GM23248 (cell line): ENCODE measurements at places on chromosomes 2 and 18. TPM values are rescaled to one million over a fixed set of nuclear protein-coding genes. Genes with fewer than 3 reads are reported as not detected.

GRCh38 chr2:40227210-40227609 is 224.7 kb downstream of the SLC8A1 start:
- no peak for DNase-seq
- H3K4me3 ChIP-seq: no peak overlapping the region
- H3K27ac ChIP-seq: no peak overlapping the region
- no peaks in the 10 kb centered on the region for H3K27me3 ChIP-seq

The SERPINB2 gene
- 6.1 and 13.0 TPM in 2 replicates for total RNA-seq

DNA sequence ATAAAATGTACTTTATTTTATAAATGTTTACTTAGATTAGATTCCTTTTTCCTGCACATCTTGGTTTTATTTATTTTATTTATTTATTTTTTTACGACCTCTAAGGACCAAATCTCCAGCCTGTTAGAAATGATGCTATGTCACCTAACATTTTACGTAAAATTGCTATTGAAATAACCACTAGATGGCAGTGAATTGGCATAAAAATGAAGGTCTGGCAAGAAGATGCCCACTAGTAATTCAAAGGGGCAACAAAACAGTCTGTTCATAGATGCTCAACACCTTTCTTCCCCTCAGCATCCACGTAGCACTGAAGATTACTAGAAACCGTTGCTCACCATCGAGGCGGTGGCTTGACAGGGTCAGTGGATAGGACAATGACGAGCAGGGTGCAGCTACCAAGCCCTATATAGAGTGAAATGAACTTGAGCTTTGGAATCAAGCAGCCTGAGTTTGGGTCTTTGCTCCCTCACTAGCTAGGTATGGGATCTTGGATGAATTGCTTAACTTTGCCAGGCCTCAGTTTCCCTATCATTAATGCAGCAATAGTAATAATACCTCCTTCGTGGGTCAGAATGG is 128.7 kb upstream of the L3MBTL4 start:
- no peaks in the 10 kb centered on the region for H3K36me3 ChIP-seq
- H3K4me1 ChIP-seq: no peaks in the 10 kb centered on the region
- no peak overlapping the region for H3K4me3 ChIP-seq
- H3K27ac ChIP-seq: no peak overlapping the region

DNA sequence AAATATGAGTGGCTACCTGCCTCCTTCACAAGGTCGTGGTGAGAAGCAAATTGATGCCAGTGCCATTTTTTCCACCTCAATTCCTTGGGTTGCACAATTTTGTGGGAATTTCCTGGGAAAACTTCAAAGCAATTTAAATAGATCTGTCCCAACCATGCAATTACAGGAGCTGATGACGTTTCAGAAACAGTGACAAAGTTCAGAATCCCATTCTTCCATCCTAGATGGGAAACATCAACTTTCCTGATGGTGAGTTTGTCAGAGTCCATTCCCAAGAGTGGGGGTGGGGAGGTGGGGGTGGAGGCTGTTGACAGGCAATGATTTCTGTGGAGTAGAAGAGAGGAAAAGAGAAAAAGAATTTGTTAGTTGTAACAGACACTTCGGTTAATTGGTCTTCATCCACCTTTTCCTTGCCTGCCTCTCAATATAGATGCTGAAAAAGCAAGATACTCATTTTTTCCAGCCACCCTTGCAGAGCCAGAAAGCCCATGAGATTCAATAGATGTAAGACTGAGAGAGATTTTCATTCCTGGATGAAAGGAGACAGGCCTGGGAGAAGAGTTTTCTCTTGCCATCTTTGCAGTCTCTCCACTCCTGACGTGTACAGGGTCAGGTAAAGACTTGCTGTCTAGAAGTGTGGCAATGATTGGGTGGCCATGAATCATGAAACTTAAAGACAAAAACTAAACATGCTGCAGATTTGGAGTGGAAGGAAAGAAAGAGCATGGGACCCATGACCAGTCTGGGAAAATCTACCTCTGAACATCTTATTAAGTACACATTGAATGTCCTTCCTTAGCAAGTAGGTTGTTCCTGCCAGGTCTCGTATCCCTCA is 47.3 kb downstream of the SOCS6 start:
- no peak overlapping the region for H3K4me3 ChIP-seq
- H3K27me3 ChIP-seq: no peaks in the 10 kb centered on the region
- peak overlapping the region; percentile 94 for H3K27ac ChIP-seq
- H3K36me3 ChIP-seq: peaks cover 40% of the 10 kb centered on the region
- DNase-seq: peak; percentile 32
- peaks cover 49% of the 10 kb centered on the region for H3K4me1 ChIP-seq

The CYP27C1 gene
- total RNA-seq: 0.13 and 0.65 TPM in 2 replicates

GRCh38 chr18:6207116-6207515 is 207.6 kb downstream of the L3MBTL4 start:
- no peaks in the 10 kb centered on the region for H3K27me3 ChIP-seq
- no peaks in the 10 kb centered on the region for H3K36me3 ChIP-seq
- H3K4me3 ChIP-seq: no peak overlapping the region
- H3K4me1 ChIP-seq: peaks cover 8% of the 10 kb centered on the region; the same call in 1 of the 2 replicates
- H3K27ac ChIP-seq: no peak overlapping the region

DNA sequence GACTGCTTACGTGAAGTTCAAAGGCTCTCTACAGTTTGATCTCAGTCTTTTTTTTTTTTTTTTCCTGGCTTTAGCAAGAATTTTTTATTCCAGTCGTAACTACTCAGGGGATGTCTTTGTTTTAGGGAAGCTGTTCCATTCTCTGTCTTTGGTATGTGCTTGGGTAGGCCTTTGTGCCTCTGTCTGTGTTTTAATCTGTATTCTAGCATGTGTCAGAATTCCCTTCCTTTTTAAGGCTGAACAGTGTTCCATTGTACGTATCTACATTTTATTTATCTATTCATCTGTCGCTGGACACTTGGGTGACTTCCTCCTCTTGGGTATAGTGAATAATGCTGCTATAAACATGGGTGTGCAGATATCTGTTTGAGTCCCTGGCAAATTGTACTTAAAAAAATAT is 42.6 kb downstream of the MYO1B start:
- no peak overlapping the region for H3K4me3 ChIP-seq
- H3K36me3 ChIP-seq: peaks cover 22% of the 10 kb centered on the region
- no peak overlapping the region for H3K27ac ChIP-seq
- no peak for DNase-seq
- no peaks in the 10 kb centered on the region for H3K27me3 ChIP-seq

GRCh38 chr2:8115966-8116365 is 565.9 kb upstream of the ID2 start:
- H3K4me1 ChIP-seq: peaks cover 16% of the 10 kb centered on the region
- no peak overlapping the region for H3K4me3 ChIP-seq
- H3K27ac ChIP-seq: no peak overlapping the region
- no peaks in the 10 kb centered on the region for H3K36me3 ChIP-seq

DNA sequence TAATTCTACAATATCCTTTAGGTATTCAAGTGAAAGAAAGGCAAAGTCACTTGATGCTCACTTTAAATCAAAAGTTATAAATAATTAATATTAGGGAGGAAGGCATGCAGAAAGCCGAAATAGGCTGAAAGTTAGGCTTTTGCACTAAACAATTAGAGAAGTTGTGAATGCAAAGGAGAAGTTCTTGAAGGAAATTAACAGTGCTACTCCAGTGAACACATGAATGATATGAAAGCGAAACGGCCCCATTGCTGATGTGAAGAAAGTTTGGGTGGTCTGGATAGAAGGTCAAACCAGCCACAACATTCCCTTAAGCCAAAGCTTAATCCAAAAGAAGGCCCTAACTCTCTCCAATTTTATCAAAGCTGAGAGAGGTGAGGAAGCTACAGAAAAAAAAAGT is 103.1 kb upstream of the CXCR4 start:
- no peaks in the 10 kb centered on the region; the same call in none of the 2 replicates for H3K27me3 ChIP-seq
- no peaks in the 10 kb centered on the region for H3K36me3 ChIP-seq
- no peak for DNase-seq
- H3K27ac ChIP-seq: no peak overlapping the region
- H3K4me1 ChIP-seq: no peaks in the 10 kb centered on the region

DNA sequence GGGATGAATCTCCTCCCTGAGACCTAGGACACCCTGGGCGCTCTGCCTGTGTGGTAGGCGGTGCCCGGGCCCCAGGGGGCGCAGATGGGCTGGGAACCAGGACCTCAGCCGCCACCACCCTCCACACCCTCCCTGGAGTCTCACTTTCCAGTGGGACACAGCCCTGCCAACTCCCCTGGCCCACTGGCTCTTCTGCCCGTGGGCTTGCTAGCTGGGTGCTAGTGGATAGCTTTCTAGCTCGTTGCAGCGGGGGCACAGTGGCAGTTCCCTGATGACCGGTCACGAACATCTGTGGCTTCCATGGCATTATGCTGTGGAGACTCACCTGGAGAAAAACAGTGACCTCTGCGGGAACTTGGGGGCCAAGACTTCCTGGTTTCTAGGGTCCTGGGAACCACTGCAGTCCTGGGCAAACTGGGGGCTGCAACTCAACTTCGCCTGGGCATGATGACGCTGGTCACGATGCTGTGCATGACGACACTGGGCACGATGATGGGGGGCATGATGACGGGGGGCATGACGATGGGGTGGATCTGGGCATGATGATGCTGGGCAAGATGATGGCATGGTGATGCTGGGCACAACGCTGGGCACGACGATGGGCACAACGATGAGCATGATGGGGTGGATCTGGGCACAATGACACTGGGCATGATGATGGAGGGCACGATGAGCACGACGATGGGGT is 31.0 kb upstream of the ALLC start:
- no peak overlapping the region for H3K27ac ChIP-seq
- no peak overlapping the region for H3K4me3 ChIP-seq
- H3K4me1 ChIP-seq: no peaks in the 10 kb centered on the region

The GFPT1 gene
- total RNA-seq: 50.8 and 53.3 TPM in 2 replicates

- DNase-seq: no peak
- H3K4me1 ChIP-seq: no peaks in the 10 kb centered on the region
- no peaks in the 10 kb centered on the region for H3K36me3 ChIP-seq
Observed at GRCh38 chr2:153311432-153311831, 167.1 kb downstream of the RPRM start.

DNA sequence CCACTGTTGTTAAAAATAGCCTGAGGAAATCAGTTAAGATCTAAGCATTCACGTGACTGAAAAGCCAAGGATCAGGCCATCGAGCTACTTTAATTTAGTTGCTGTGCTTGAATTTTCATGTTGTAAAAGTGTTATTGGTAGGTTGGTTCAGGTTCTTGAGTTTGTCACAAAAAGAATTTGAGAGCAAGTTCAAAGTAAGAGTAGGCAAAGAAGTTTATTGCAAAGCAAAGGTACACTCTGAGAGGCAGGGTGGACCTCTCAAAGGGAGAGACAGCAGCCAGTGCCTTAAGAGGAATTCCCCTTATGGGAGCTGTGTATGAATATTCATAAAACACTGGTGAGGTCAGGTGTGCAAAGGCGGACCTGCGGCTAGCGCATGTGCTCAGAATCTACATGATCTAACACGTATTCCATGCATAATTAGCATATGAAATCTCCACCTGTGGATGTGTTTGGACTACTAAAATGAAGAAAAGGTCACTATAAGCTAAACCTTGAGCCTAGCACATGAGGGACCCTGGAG is 236.5 kb downstream of the NDUFA10 start:
- H3K4me1 ChIP-seq: no peaks in the 10 kb centered on the region
- no peak for DNase-seq
- H3K27me3 ChIP-seq: 0 out of 2 replicates have a peak, but pooled peaks cover 10% of the 10 kb centered on the region

GRCh38 chr2:107405261-107405660 is 421.4 kb upstream of the RGPD4 start:
- no peaks in the 10 kb centered on the region for H3K36me3 ChIP-seq
- H3K27me3 ChIP-seq: peaks cover 15% of the 10 kb centered on the region
- no peak for DNase-seq

The IRS1 gene
- 18.8 TPM in 2 replicates for total RNA-seq

The CPS1 gene
- 2.0 and 4.9 TPM in 2 replicates for total RNA-seq

The DAW1 gene
- under 0.01 and 2.1 TPM in 2 replicates for total RNA-seq

- DNase-seq: no peak
- H3K27ac ChIP-seq: no peak overlapping the region
- no peaks in the 10 kb centered on the region for H3K4me1 ChIP-seq
- H3K27me3 ChIP-seq: no peaks in the 10 kb centered on the region
- peaks cover 68% of the 10 kb centered on the region for H3K36me3 ChIP-seq
Observed at GRCh38 chr2:186675380-186675779, 18.5 kb upstream of the FAM171B start.

The COL3A1 gene
- 2,141 and 2,153 TPM in 2 replicates for total RNA-seq

The ZAP70 gene
- total RNA-seq: not detected in 2 replicates

GRCh38 chr2:56449002-56449431 is 265.2 kb downstream of the CCDC85A start:
- peak overlapping the region; percentile 60 for H3K27ac ChIP-seq
- peak; percentile 44 for DNase-seq
- H3K4me1 ChIP-seq: 0 out of 2 replicates have a peak, but pooled peaks cover 5% of the 10 kb centered on the region
- H3K27me3 ChIP-seq: no peaks in the 10 kb centered on the region
- no peak overlapping the region for H3K4me3 ChIP-seq

DNA sequence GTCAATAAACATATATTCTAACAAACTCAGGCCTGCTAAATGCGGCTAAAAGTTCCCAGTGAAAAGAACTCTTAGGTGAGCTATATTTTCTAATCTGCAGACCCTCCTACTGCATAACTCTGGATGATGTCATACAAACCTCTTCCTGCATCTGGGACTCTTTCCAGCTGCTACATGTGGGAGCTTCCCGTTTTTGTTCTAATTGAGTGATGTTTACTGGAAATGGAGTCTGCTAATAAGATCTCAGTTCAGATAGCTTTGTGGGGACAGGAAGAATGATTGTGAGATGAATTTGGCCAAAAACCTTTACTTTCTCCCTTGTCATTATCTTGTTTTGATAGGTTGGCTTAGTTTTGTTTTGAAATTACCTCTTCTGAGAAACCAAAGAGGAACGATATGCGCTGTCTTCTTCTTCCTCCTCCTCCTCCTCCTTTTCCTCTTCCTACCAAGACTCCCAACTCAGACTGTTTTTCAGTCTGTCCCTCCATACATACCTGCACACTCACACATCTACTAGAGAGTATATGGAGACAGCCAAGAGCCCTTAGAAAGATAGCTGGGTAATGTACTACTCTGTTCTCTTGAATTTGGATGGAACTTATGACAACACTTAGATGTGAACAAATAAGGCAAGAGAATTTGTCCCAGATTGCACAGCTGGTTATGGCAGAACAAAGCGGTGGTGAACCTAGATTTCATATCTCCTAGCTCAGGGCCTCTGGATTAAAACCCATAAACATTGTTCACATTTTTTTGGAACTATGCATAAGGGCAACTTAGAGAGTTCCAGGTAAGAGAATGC is 39.8 kb upstream of the AAK1 start:
- H3K27ac ChIP-seq: peak overlapping the region; percentile 6; the same call in 1 of the 2 replicates
- H3K4me1 ChIP-seq: peaks cover 24% of the 10 kb centered on the region
- H3K36me3 ChIP-seq: no peaks in the 10 kb centered on the region
- H3K4me3 ChIP-seq: no peak overlapping the region; the same call in 1 of the 2 replicates
- H3K27me3 ChIP-seq: no peaks in the 10 kb centered on the region

GRCh38 chr2:127140538-127140937 is 33.6 kb upstream of the BIN1 start:
- no peak overlapping the region for H3K4me3 ChIP-seq
- no peak for DNase-seq
- no peak overlapping the region for H3K27ac ChIP-seq
- no peaks in the 10 kb centered on the region for H3K27me3 ChIP-seq
- peaks cover 29% of the 10 kb centered on the region for H3K4me1 ChIP-seq
- no peaks in the 10 kb centered on the region for H3K36me3 ChIP-seq

The HJURP gene
- total RNA-seq: 10.9 and 13.2 TPM in 2 replicates

GRCh38 chr2:161870401-161870930 is 203.5 kb downstream of the DPP4 start:
- no peak overlapping the region for H3K4me3 ChIP-seq
- no peaks in the 10 kb centered on the region for H3K36me3 ChIP-seq
- 0 out of 2 replicates have a peak, but pooled peaks cover 5% of the 10 kb centered on the region for H3K27me3 ChIP-seq
